ENCODE measurements at places on chromosomes 6 and 20. TPM values are rescaled to one million over a fixed set of nuclear protein-coding genes. Genes with fewer than 3 reads are reported as not detected.

- DNase-seq, result no peak
These were observed 400.8 kb downstream of the ARHGAP18 start for GRCh38 chr6:129309154-129309553.

- DNase-seq, result no peak
These were observed 56.0 kb upstream of the NFATC2 start for GRCh38 chr20:51598556-51598955.

DNA sequence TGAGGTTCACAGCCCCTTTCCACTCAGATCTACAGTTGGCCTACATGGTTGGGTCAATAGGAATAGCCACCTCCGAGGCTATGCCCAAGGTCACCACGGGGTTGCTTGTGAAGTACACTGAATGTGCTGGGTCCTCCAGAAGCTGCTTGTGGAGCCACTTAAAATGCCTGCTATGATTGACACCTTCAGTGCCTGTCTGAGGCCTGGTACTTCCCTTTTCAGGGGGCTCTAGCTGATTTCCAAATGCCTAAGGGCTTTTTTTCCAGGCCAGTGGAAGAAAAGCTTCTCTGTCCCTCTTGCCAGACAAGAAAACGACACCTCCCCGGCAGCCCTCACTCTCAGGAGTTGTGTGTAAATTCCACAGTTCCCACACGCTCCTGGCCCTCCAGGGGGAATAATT lies 6.3 kb upstream of the NXT1 start:
- DNase-seq, result no peak

DNA sequence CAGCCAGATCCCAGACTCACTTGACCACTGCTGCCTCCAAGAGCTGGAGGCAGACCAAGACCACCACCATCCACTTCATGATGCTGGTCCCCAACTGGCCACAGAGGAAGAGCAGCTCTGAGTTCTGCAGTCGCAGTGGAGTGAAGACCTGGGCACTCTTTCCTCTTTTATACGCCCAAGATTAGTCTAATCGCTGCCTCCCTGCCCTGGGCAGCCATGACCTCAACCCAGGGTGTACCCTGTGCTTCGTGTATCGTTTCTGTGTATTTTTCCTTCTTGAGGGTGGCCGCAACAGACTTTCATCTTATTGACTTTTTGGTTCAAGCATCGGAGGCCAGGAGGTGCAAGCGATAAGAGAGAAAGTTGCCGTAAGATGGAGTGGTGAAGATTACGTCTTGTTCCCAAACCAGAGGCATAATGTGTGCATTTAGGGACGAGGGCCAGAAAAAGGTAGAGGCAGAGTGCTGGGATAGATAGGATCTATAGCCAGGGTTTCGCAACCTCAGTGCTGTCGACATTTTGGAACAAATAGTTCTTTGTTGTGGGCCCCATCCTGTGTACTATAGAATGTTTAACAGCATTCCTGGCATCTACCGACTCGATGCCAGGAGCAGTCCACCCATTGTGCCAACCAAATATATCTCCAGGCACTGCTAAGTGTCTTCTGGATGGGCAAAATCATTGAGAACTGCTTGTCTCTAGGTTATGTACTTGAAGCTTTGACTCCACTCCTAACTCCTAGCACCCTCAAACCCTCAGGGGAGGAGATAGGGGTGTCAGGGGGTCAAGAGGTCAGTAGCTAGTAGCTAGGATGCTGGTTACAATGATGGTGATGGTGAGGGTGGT lies at the start of gene PGC:
PGC (minus strand) TSS at position 142 of the 846 bp plus-strand sequence; CDS start at position 79, 63 bp downstream.
- DNase-seq, result no peak

DNA sequence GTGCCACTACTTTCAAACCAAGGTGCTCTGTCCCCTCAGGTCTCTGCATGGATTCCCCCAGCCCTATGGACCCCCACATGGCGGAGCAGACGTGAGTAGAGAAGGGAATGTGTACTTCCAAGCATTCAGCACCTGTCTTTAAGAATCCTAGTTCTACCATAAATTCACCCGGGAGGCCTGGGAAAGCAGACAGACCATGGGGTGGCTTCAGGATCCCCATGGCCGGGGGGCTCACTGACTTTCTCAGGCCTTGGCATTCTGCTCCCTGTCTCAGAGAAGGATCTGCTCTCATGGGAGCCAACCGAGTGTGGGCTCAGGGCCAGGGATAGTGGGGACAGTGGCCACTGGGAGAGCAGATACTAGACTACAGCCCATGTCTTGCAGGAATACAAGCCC lies 2.3 kb downstream of the CDC25B start:
- DNase-seq, result no peak

The CLVS2 gene
- not detected for total RNA-seq

The FITM2 gene
- total RNA-seq, result 7.5 TPM

The CPXM1 gene
- total RNA-seq, result not detected

The RAD21L1 gene
- 0.59 TPM for total RNA-seq

All from HT1080 (cell line).